ENCODE measurements at places on chromosomes 16 and 17.
A peak's percentile ranks its signal among the peaks of the same experiment; 100 is the strongest.

GRCh38 chr17:45936610-45937009 is 42.3 kb downstream of the MAPT start:
- no peak for DNase-seq

- DNase-seq: no peak
These were observed 58.6 kb upstream of the DNAH9 start for GRCh38 chr17:11539637-11540036.

DNA sequence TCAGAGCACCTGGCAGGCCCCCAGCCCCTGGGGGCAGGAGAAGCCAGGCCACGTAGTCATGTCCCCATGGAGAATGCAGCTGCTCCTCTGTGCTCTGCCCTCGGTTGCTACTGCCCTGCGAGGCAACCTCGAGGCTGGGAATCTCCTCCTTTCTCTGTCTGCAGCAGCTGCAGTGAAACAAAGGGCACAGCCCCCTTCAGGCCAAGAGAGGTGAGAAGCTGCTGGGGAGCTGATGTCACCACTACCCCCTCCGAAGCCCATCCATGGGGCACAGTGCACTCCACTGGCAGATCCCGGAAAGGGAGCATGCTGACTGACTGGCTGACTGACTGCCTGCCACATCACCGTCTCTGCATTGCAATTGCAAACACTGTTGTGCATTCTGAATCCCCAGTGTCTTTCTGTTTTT is 103.7 kb downstream of the GRIN2A start:
- no peak for DNase-seq

DNA sequence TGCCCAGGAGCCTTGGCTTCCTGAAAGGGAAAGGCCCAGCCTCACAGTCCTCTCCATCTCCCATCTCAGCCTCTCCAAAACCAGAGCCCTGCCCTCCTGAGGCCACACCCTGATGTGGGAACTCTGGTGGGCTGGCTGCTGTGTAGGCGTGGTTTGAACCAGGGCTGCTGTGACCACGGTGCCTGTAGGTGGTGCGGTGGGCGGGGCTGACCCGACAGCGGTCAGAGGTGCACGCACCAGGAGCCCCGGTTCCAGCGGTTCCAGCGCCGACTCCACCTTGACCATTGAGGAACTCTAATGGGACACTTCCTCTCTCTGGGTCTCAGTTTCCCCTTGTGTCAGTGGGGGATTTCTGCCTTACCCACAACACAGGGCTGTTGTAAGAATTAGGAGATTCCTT is 2.4 kb downstream of the RAP1GAP2 start:
- peak; percentile 31 for DNase-seq

DNA sequence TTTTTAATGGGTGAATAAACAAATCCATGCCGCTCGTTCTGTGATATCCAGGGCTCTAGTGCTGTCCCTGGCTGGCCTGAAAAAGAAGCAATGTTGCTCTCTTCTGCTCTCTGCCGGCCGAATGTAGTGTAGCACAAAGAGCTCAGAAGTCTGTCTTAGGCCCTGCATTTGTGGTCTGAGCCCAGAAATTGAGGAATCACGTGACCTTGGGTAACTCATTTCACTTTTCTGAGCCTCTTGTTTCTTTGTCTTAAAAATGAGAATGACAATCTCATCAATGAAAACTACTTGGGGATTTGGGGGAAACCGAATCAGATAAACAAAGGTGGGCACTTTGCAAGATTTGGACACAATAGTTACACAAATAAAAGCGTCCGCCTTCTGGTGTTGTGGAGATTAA is 381.6 kb upstream of the ASIC2 start:
- DNase-seq: peak; percentile 44

- DNase-seq: no peak
These were observed 4.9 kb upstream of the RAB11FIP4 start for GRCh38 chr17:31386542-31387075.

DNA sequence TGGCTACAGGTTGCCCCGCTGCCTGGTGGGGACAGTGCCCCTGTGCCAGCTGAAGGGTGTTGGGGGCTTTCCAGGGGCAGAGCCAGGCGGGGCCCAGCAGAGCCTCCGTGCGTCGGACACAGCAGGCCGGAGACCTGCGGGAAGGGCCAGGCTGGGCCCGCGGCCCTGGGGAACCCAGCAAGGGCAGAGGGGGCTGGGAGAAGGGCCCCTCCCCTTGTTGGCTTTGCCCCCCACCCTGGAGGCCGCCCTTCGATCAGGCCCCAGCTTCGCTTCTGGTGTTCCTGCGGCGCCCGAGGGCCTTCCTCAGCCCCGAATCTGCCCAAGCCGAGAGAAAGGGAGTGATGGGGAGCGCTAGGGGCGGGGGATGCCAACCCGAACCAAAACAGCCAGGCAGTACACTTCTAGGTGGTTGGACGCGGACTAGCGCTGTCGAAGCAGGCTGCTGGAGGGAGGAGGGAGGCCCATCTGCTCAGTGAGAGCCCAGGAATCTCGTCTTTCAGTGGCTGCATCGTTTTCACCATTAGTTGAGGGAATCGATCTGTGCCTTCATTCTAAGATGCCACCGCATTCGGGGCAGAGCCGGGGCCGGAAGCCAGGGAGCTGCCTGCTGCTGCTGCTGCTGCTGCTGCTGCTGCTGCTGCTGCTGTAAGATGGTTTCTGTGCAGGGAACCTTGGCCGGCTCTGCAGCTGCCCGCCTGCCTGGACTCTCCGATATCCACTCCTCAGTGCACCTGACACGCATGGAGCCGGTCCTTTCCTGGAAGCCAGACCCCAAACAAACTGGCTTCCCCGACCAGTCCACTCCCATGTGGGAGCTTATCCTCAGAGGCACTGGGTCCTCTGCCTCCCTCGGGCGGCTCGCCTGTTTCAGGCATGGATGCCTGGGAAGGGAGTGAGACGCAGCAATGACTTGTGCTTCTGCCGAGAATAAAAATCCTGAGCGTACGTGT is 1.7 kb downstream of the JPH3 start:
- DNase-seq: no peak

DNA sequence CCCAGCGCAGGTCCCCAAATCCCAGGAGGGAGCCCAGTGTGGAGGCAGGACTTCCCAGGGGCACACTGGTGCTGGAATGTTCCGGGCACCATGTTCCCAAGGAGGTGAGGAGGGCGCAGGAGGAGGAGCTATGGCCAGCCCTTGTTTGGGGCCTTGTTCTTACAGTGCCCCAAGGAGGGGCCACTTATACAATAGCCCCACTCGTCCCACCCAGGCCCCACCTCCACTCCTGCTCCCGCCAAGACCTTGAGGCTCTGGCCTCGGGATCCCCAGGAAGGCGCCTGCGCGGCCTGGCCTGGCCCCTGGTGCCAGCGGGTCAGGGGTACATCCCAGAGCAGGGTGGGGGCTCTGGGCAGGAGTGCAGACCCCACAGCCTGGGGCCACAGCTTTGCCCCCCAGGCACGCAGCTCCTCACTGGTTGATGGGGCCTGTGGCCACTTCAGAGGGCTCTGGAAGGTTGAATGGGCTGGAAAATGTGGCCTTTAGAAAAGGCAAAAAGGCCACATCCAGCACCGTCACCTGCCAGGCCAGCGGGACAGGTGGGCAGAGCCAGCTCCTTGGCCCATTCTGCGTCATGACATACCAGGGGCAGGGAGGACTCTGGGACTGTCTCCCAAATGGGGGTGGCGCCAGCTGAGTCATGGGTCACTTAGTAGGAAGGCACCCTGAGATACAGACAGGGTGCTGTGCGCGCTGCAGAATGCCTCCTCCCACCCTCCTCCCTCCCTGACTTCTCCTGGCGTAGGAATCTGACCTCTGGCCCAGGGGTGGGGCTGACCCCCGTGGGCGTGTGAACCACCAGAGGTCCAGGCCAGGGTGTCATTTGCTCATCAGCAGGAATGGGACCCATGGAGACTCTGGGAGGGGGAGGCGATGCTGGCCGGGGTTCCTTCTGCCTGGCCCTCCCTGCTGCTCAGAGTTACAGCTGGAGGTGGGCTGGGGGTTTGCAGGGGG is 32.3 kb upstream of the PVALEF start:
- DNase-seq: no peak

DNA sequence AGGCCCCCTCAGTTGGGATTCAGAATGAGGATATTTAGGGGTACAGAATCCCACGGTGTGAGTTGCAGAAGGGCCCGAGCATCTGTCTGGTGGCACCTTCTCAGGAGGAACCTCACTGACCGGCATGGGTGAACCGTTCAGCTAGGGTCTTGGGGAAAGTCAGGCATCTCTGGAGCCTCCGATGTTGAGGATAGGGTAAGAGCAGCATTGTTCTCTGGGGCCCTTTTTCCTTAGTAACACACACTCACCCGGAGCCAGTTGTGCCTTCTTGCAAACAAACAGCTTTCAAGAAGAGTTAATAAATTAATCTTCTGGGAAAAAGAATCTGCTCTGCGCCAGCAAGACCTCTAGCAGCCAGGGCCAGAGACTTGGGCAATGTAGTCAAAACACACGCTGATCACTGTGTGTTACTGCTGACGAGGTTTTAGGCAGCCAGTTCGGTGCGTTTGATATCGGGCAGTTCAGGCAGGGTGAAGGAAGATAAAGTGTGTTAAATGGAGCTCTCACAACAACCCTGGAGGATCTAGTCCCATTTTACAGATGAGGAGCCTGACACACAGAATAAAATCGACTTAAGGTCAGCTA is 48.9 kb downstream of the MSI2 start:
- DNase-seq: no peak

GRCh38 chr17:50349243-50349600 is 3.3 kb downstream of the XYLT2 start:
- DNase-seq: no peak

- DNase-seq: no peak
These were observed 24.9 kb downstream of the TRIM16 start for GRCh38 chr17:15659236-15659635.

- no peak for DNase-seq
These were observed 16.3 kb downstream of the C16orf46 start for GRCh38 chr16:81060576-81061306.
